ENCODE measurements at places on chromosomes 16 and 17. TPM values are rescaled to one million over a fixed set of nuclear protein-coding genes. Genes with fewer than 3 reads are reported as not detected.
A peak's percentile ranks its signal among the peaks of the same experiment; 100 is the strongest.

GRCh38 chr16:14307527-14308367, 236.6 kb downstream of the MRTFB start:
- no peak for DNase-seq

Gene SDK2
- polyA plus RNA-seq, result 24.3 TPM

GRCh38 chr16:5504064-5504781, 406.6 kb upstream of the EEF2KMT start:
- DNase-seq, result no peak

GRCh38 chr17:75557075-75557851, 30.3 kb upstream of the MYO15B start:
- DNase-seq, result peak; percentile 21

Gene ADGRG1
- polyA plus RNA-seq, result 32.9 TPM

Gene KRT20
- 0.22 TPM for polyA plus RNA-seq

Gene SPATA22
- polyA plus RNA-seq, result 0.79 TPM

Gene GINS3
- polyA plus RNA-seq, result 12.0 TPM

Gene KRTAP9-8
- not detected for polyA plus RNA-seq

Gene MFSD6L
- polyA plus RNA-seq, result 0.32 TPM

DNA sequence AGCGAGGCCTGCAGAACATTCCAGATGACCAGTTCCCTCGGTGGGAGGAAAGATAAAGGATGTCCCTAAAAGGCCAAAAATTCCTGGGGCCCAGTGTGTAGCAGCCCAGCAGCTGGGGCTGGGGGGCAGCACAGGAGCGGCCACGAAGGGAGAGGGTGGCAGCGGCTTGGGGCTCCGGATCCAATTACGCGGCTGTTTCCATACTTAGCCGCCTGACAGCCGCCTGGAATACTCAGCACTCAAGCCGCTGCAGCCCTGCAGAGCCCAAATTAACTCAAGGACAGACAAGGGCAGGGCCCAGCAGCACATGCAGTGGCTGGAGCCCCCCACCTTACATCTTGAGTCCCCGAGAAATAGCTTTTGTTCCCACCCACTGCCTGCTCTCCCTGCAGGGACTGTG, 1.3 kb downstream of the SRL start:
- no peak for DNase-seq

Gene CRHR1
- polyA plus RNA-seq, result not detected

Gene MT1G
- polyA plus RNA-seq, result 2.0 TPM

DNA sequence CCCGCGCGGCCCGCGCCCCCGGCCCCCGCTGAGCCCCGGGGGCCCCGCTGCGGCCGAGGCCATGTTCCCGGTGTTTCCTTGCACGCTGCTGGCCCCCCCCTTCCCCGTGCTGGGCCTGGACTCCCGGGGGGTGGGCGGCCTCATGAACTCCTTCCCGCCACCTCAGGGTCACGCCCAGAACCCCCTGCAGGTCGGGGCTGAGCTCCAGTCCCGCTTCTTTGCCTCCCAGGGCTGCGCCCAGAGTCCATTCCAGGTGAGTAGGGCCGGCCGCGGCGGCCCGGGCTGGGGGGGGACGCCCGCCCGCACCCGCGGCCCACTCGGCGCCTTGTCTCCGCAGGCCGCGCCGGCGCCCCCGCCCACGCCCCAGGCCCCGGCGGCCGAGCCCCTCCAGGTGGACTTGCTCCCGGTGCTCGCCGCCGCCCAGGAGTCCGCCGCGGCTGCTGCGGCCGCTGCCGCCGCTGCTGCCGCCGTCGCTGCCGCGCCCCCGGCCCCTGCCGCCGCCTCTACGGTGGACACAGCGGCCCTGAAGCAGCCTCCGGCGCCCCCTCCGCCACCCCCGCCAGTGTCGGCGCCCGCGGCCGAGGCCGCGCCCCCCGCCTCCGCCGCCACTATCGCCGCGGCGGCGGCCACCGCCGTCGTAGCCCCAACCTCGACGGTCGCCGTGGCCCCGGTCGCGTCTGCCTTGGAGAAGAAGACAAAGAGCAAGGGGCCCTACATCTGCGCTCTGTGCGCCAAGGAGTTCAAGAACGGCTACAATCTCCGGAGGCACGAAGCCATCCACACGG, 504 bp downstream of the MAZ start:
- no peak for DNase-seq

Gene USP43
- 0.53 TPM for polyA plus RNA-seq

DNA sequence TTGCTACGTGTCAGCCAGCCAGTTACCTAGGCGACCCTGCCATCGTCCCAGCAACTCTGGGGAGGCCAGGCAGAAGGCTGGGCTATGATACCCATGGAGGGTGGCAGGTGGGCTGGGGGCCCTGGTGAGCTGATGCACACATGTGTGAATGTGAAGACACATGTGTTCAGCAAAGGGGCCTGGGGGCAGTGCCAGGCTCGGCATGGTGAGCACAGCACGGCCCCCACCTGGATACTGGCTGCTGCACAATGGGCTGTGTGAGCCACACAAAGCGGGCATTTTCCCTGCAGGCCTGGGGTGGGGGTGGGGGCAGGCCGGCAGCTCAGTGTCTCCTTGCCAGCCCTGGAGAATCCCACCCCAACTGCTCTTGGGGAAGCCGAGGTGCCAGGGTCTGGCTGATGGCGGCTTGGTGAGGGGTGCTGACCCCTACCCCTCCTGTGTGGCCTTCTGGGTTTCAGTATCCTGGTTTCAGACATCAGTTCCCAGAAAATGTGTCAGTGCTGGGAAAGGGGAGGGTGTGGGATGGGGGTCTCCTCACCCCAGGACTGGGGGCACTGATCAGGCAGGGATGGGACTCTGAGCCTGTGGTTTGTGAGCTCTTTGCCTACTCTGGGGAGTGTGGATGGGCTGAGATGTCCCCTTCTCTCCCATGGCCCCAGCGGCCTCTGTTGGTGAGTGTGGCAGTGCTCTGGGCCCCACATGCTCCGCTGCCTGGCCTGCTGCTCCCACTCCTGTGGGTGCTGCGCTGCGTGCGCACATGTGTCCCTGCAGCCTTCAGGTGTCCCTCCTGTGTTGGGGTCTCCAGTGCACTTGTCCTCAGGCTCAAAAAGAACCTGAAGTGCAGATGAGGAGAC, 5.1 kb downstream of the LLGL1 start:
- DNase-seq, result no peak

- no peak for DNase-seq
Measured at GRCh38 chr16:11107780-11108465, 148.1 kb downstream of the SOCS1 start.

Gene NUP85
- 36.8 TPM for polyA plus RNA-seq

Gene CYLD
- 24.6 TPM for polyA plus RNA-seq

GRCh38 chr17:40399185-40399584, 18.5 kb downstream of the TOP2A start:
- peak; percentile 60 for DNase-seq

DNA sequence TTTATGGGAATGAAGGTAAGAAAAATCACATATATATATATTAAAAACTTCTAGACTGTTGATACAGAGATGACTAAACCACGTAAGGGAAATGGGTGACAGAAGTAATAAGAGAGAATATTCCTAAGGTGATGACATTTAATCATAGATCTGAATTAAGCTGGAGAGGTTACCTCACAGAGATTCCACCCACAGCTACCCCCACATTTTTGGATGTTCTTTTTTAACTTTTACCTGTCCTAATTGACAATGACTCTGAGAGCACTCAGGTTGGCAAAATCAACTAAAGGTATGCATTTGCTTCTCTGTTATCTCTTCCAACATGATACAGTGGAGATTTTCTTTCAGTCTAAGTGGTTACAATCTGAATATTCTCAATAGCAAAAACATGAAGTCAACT, 1280.6 kb downstream of the CDH11 start:
- DNase-seq, result no peak

GRCh38 chr17:2860045-2860444, 63.8 kb downstream of the RAP1GAP2 start:
- DNase-seq, result no peak

DNA sequence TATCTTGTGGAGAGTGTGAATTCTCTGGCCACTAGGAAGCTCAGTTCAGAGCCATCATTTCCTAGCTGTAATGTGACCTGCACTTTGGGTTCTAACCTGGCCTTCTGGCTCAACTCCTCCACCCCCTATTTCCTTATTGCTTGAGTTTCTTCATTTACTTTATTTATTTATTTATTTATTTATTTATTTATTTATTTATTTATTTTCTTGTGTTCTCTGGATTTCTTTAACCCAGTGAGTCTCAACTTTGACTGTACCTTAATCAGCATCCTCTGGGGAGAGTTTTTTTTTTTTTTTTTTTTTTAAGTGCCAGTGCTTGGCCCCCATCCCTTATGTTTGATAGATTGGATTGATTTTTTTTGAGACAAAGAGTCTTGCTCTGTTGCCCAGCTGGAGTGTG, 18.1 kb downstream of the EPN2 start:
- no peak for DNase-seq

- no peak for DNase-seq
Measured at GRCh38 chr17:72452286-72453173, 331.7 kb downstream of the SOX9 start.

Gene TPSB2
- 6.1 TPM for polyA plus RNA-seq

Gene KRTAP3-3
- not detected for polyA plus RNA-seq

DNA sequence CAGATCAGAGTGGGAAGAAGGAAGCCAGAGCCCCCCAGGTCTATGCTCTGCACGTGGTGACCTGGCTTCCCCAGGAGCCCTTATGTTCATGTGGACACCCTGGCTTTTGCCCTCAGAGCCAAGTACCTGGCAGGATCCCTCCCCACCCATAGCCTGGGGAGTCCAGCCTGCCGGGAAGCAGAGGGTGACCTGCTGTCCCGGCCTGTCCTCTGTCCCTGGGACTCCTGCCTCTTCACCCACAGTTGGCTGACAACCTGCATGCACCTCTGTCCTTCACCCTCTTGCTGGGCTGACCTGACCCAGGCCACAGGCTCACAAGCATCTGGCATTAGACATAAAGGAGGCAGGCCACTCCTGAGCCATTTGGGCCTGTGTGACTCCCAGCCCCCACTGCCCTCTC, 60.2 kb downstream of the SMPD3 start:
- no peak for DNase-seq

GRCh38 chr17:75364078-75364477, 41.4 kb downstream of the GRB2 start:
- DNase-seq, result no peak

DNA sequence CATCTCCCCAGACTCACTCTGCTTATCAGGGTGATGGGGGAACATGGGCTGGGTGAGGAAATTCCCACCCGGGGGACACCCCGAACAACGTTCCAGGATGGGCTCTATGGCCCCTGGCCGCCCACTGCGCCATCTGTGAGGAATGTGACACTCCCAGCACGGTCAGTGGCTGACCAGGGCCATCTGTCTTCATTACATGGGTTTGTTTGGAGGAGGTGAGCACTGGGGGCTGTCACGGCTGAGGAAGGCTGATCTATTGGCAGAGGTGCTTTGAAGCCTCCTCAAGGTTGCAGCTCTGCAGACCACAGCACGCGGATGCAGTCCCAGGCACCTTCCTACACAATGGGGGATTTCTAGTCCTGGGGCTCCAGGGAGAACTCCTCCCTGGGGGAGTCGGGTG, 214.1 kb upstream of the FOXF1 start:
- DNase-seq, result no peak

Gene SCNN1G
- not detected for polyA plus RNA-seq

Gene TP53TG3B
- not detected for polyA plus RNA-seq

Gene NPIPA5
- polyA plus RNA-seq, result not detected

DNA sequence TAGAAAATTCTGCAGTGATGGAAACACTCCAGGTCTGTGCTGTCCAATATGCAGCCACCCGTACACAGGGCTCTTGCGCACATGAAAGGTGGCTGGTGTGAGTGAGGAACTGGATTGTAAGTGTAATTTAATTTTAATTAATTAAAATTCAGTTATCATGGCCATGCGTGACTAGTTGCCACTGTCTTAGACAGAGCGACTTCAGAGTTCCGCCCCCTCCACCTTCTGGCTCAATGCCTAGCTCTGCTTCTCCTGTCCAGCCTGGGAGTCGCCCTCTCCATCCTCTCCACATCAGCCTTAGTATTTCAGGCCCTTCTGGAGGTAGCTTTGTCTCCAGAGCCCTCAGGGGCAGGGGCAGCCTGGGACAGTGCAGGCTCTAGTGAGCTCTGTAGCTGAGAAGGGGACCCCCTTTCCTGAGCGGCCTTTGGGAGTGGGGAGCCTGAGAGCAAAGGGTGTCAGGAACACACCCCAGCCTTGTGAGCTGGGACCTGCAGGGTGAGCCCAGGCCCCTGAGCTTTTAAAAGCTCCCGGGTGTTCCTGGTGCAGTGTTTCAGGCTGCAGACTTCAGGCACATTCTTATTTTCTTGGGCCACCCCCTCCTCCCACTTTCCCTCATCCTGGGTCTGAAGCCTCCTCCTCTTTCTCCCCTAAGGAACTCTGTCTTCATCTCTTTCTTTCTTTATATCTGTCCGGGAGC, 99.4 kb downstream of the IRF8 start:
- DNase-seq, result no peak

GRCh38 chr16:363110-363765, 7.1 kb downstream of the MRPL28 start:
- no peak for DNase-seq

Gene NAGS
- polyA plus RNA-seq, result 0.55 TPM

Gene CLDN9
- polyA plus RNA-seq, result 5.2 TPM

Gene OR2C1
- 0.34 TPM for polyA plus RNA-seq

Gene IRX3
- polyA plus RNA-seq, result 8.4 TPM

Gene KRTAP1-1
- polyA plus RNA-seq, result not detected

GRCh38 chr17:7204336-7204735, 15.3 kb downstream of the DLG4 start:
- DNase-seq, result no peak

DNA sequence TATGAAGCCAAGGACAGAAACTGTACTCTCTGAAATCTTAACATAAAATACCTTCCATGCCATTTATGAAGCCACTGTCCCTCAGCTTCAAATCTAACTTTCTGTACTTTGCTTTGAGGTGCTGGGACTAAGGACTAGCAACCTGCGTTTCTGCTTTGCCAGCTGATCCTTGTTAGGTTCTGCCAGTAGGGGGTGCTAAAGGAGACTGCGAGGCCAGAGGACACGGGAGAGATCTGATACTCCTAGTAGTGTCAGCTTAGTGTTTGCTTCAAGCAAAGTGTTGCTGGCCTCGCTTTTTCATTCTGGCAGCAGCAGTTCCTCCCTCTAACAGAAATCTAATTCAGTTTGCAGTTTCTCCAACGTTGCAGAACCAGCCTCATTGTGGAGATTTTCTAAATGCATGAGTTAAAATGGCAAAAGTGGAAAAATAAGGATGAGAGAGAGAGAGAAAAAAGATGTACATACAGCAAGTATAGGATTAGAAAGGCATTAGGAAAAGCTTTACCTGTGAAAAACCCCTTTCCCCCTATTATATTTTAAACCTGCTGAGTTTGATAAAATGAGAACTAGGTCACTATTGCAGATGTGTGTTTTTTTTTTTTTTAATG, 297.5 kb downstream of the CA10 start:
- peak; percentile 14 for DNase-seq

Gene LLGL2
- polyA plus RNA-seq, result 58.8 TPM

DNA sequence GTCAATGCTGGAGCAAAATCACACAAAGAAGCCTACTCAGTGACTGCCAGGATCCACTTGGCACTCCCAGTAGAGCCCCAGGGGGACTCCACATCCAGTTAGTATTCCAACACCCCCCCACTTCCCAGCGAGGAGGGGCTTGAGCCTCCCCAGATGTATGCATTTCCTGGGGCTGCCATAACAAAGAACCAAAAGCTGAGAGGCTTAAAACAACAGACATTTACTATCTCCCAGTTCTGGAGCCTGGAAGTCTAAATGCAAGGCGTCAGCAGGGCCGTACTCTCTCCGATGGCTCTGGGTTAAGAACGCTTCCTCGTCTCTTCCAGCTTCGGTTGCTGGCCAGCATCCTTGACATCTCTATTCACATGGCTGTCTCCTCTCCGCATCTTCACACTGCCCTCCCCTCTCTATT, 23.0 kb upstream of the GNA13 start:
- no peak for DNase-seq

Gene PRR11
- polyA plus RNA-seq, result 14.9 TPM

Gene MAP1LC3B
- 34.4 TPM for polyA plus RNA-seq
